T-helper 2 cell treated with Interferon-gamma antibody and Interleukin-4, amounts not matched to agents 5 μg/mL and 100 μg/mL, for 36 hours (primary cell): ENCODE measurements at places on chromosomes 16 and 17.
A peak's percentile ranks its signal among the peaks of the same experiment; 100 is the strongest.

DNA sequence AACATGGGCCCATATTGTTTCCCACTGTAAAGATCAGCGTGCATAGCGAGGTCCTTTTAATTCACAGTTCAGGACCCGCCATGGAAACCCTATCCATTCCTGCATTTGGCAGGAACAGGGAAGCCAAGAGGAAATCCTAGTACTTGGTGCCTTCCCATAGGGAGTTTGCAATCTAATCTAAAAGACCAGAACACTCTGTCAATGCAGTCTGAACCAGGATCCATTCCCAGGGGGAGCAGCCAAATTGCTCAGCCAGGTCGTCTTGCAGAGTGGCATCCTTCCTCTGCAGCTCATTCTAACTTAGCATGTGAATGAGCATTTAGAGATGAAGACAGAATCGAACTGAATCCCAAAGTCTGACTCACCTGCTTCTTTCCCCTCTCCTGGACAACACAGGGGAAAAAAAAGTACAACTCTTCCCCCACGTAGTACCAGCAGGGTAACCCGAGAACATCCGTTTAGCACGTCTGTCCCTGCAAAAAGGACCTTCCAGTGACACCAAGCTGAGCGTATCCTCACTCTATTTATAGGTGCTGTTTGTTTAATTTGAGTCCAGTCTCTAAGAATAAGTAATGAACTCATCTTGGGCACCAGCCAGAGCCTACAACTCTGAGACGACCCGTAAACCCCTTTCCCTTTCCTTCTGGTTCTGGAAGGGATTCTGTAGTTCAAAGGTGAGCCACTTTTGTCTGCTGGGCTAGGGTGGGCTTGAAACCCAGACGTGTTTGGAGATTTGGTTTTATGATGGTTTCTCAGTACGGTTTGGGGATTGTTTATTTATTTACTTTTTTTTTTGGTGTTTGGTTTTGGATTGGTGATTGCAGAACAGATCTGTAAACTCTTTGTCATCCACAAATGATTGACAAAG, 74.5 kb downstream of the ERCC4 start:
- H3K36me3 ChIP-seq: no peaks in the 10 kb centered on the region
- no peaks in the 10 kb centered on the region for H3K27me3 ChIP-seq

- no peaks in the 10 kb centered on the region for H3K27me3 ChIP-seq
- no peak for DNase-seq
- H3K27ac ChIP-seq: peak overlapping the region; percentile 55
- H3K36me3 ChIP-seq: peaks cover 21% of the 10 kb centered on the region
- peaks cover 32% of the 10 kb centered on the region for H3K4me1 ChIP-seq
These were observed 36.8 kb downstream of the SOCS1 start for GRCh38 chr16:11219178-11219577.

DNA sequence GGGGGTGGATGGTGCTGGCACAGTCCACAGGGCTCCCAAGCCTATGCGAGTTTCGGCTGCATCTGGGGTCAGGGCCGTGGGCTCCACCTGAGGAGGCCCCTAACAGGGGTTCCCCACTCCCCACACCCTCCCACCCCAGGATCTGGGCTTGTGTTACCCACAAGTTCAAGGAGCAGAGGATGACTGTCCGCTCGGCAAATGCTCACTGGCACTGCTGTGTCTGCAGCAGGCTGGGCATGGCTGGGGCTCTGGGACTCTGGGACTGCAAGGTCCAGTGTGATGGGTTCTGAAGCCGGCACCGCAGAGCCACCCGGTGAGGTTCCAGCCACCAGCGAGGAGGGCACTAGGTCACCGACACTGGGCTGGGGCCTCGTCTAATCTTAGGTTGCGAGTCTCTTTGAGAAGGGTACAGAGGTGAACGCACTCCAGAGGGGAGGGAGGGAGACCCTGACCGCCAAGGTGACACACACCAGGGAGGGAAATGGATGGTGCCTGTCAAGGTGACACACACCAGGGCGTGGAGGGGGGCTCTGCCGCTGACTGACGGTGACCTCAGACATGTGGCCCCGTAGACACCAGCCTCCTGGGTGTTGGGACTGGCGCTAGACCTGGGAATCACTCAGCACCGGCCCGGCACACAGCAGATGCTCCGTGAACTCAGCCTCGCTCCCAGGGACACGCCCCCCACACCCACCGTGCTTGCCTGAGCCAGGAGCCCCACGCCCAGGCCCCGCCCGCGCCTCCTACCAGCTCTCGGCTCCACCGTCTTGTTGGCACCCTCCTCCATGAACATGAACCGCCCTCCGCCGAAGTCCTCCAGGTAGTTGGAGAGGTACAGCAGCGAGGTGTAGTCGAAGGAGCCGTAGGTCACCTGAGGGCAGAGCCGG, 20.5 kb upstream of the HEXD start:
- no peak overlapping the region for H3K4me3 ChIP-seq
- no peak overlapping the region for H3K27ac ChIP-seq
- no peaks in the 10 kb centered on the region for H3K27me3 ChIP-seq
- peaks cover 10% of the 10 kb centered on the region for H3K4me1 ChIP-seq

DNA sequence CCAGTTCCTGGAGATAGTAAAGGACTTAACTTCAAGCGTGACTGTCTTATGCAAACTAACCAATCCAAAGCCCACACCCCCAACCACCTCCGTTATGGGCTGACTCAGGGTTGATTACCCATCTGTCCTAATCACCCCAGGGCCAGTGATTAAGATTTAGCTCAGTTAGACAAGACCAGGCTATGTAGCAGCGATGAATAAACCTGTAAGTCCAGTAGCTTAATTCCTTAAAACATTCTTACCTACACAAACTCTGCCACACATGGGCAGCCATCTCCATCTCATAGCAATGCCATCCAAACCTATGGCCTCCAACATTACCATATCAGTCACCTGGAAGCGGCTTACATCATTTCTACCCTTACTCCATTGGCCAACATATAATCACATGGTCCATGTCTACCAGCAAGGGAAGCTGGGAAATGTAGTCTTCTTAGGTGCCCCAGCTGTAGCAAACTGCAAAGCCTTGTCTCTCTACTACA, 266.7 kb downstream of the SHISA9 start:
- H3K27me3 ChIP-seq: no peaks in the 10 kb centered on the region
- H3K36me3 ChIP-seq: no peaks in the 10 kb centered on the region
- H3K4me3 ChIP-seq: no peak overlapping the region
- DNase-seq: no peak
- no peak overlapping the region for H3K27ac ChIP-seq

DNA sequence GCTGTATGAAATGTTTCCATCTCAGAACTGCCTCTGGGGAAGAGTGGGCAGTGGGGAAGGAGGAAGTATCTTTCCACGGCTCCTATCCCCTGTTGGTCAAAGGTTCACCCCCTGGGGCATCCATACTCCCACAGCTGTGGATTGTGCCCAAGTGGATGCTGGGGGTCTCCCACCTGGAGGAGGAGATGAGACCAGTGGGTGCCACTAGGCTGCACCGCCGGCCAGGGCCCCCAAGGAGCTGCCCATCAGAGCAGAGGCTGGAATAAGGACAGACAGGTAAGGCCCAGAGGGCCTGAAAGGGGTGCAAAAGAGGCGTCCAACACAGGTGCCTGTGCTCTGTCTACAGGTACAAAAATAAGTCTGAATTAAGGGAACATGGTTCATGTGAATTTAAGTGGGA, 87.5 kb downstream of the WSCD1 start:
- no peak for DNase-seq
- H3K27ac ChIP-seq: no peak overlapping the region
- H3K4me3 ChIP-seq: no peak overlapping the region
- no peaks in the 10 kb centered on the region for H3K4me1 ChIP-seq
- no peaks in the 10 kb centered on the region for H3K27me3 ChIP-seq

GRCh38 chr17:37828651-37829124, 83.8 kb upstream of the HNF1B start:
- H3K4me1 ChIP-seq: peaks cover 31% of the 10 kb centered on the region
- peak; percentile 36 for DNase-seq
- H3K36me3 ChIP-seq: peaks cover 2% of the 10 kb centered on the region
- H3K27ac ChIP-seq: peak overlapping the region; percentile 75
- H3K27me3 ChIP-seq: no peaks in the 10 kb centered on the region

GRCh38 chr17:33983824-33984574, 271.1 kb upstream of the CCL2 start:
- H3K4me1 ChIP-seq: peaks cover 2% of the 10 kb centered on the region
- no peak overlapping the region for H3K4me3 ChIP-seq
- no peak for DNase-seq
- peaks cover 2% of the 10 kb centered on the region for H3K27me3 ChIP-seq
- H3K36me3 ChIP-seq: no peaks in the 10 kb centered on the region

GRCh38 chr16:72898216-72898825, 149.6 kb downstream of the ZFHX3 start:
- no peaks in the 10 kb centered on the region for H3K36me3 ChIP-seq
- DNase-seq: no peak
- H3K27me3 ChIP-seq: no peaks in the 10 kb centered on the region
- H3K4me1 ChIP-seq: no peaks in the 10 kb centered on the region
- no peak overlapping the region for H3K27ac ChIP-seq

DNA sequence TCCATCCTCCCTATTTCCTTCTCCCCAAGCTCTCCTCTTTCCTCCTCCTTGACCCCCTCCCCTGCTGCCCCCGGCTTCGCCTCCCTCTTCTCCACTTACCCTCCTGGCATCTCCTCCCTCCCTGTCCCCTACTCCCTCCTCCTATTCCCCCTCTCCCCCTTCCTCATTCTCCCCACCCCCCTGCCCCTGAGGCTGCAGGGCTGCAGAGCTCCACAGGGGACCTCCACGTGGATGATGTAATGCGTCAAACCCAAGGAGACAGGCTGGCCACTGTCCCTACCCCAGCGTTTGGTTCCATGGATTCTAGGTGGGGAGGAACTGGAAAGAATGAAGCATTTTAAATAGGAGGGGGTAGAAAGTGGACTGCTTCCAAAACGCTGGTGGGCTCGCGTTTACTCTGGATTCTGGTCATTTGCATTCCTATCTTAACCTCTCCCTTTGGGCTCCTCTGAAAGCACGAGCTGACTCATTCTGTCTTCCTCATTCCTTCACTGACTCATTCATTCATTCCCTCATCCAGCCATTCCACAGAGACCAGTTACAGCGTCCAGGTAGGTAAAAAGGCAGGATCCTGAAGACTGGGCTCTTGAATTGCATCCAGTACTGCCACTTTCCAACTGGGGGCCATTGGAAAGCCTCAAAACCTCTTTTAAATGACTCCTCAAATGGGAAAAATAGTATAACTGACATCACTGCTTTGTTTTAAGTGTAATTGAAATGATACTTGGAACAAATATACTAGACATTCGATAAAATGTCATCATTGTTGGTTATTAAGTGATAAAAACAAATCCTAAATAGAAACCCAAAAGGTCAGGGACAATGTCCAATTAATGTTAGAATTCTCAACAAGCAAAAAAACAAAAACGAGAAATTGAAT, 943 bp upstream of the COTL1 start:
- peaks cover 39% of the 10 kb centered on the region for H3K4me1 ChIP-seq
- peak overlapping the region; percentile 77 for H3K4me3 ChIP-seq
- peaks cover 11% of the 10 kb centered on the region for H3K27me3 ChIP-seq
- H3K36me3 ChIP-seq: peaks cover 33% of the 10 kb centered on the region

DNA sequence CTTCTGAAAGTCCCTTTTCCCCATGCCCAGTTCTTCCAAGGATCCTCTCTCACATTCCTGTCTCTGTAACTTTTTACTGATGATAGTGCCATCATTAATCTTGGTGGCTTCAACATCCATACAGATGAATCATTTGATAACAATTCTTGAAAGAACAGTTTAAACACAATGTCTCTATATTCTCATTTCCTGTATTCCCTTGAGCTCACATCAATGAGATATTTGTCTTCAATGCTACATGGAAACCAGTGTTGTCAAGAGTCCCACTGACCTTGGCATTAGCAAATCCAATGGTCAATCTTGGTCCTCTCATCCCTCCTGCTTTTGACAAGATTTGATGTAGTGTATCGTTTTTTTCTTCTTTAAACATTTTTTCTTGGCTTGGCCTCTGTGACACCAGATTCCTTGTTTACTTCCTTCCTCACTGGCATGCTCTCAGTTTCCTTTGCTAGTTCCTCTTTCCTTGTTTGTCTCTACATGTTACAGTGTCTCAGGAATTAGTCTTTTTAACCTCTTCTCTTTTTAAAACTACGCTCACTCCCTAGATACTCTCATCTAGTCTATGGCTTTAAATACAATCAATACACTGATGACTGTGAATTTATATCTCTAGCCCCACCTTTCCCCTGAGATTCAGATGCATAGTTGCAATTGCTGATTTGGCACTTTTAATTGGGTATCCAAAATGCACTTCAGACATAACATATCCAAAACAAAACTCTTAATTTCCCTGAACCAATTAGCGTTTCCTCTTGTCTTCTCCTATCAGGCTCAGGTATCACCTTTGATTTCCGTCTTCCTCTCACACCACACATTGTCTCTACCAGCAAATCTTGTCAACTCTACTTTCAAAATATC, 134.0 kb downstream of the MYO1D start:
- H3K36me3 ChIP-seq: no peaks in the 10 kb centered on the region
- no peak overlapping the region for H3K4me3 ChIP-seq
- no peak overlapping the region for H3K27ac ChIP-seq
- no peak for DNase-seq
- H3K4me1 ChIP-seq: peaks cover 1% of the 10 kb centered on the region

GRCh38 chr17:17605083-17605728, 13.7 kb upstream of the PEMT start:
- no peak overlapping the region for H3K27ac ChIP-seq
- no peaks in the 10 kb centered on the region for H3K27me3 ChIP-seq
- no peak overlapping the region for H3K4me3 ChIP-seq
- H3K36me3 ChIP-seq: no peaks in the 10 kb centered on the region
- no peaks in the 10 kb centered on the region for H3K4me1 ChIP-seq

DNA sequence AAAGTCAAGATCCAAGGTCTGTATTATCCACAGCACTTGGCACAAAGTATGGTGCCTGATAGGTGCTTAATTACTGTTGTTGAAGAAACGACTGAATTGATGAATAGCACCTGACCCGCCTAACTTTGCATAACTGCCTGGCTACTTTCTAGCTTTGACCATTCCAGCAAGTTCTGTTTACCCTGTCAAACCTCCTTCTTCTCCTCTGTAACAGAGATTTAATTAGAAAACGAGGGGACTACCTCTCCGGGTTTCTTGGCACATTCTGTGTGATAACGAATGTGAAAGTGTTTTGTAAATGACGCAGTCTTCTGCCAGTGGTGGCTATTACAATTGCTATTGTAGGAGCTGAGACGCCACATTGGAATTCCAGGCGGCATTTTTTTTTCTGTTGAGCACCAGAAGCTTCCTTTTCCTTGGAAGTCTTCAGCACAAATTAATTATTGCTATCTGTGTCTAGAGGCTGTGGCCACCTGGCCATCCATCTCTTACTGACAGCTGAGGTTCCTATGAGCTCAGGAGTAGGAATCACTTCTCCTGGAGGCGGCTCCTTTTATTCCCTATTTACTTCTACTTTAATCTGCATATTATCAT, 522.9 kb downstream of the HS3ST4 start:
- no peak overlapping the region for H3K4me3 ChIP-seq
- no peak overlapping the region for H3K27ac ChIP-seq
- H3K27me3 ChIP-seq: no peaks in the 10 kb centered on the region
- no peak for DNase-seq
- no peaks in the 10 kb centered on the region for H3K36me3 ChIP-seq
- H3K4me1 ChIP-seq: no peaks in the 10 kb centered on the region

DNA sequence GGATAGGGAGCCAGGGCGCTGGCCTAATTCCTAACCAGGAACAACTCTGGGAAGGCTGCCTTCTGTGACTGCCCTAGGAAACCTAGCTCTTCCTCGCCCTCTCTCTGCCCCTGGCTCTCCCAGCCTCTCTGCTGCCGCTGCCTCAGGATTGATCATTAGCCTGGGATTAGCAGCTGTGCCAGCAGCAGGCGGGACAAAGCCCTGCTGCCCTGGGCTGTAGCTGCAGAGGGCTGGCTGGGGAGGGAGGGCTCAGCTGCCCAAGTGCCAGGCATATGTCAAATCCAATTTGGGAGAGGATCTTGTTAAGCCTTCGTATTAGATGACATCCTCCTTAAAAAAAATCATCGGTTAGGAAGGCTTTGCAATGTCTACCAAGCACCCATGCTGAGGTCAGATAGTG, 144.8 kb upstream of the CCL2 start:
- no peaks in the 10 kb centered on the region for H3K4me1 ChIP-seq
- DNase-seq: no peak
- H3K27ac ChIP-seq: no peak overlapping the region
